ENCODE measurements at places on chromosomes 11 and 22.
A peak's percentile ranks its signal among the peaks of the same experiment; 100 is the strongest.

- peak; percentile 85 for DNase-seq
Measured at GRCh38 chr22:30390974-30391691, 3.9 kb upstream of the RNF215 start.

DNA sequence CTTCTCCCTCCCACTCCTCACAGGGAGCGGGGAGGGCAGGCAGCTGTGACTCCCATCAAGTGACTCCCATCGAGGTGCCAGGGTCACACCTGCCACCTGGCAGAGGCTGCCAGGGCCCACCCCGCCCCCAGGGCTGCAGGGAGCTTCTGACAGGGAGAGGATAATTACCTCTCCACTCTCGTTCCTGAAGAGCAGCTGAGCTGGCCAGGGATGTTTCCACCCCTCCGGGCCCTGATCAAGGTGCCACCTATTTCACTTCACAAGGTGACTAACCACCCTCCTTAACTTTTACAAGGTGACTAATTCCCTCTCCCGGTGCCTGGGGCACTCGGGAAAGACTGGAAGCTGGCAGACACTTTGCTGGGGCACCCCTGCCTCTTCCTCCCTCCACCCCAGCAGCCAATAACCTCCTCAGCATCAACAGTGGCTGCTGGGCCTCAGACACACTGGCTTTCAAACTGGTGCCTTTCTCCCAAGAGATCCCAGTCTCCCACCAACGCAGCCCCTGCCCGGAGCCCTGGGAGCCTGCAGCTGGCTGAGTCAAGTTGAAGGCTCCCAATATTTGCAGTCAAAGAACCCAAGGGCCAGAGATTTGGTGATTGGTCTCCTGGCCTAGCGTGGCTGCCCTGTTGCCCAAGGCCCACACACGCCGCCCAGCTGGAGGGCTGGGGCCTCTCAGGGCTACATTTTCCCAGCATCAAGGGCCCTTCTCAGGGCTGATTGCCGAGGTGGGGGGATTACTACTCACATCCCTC lies 22.0 kb upstream of the MYRF start:
- DNase-seq = no peak

- peak; percentile 84 for DNase-seq
Measured at GRCh38 chr11:70191495-70192140, 11.5 kb upstream of the FADD start.

GRCh38 chr22:45977003-45977411 lies at the start of gene WNT7B:
Gene WNT7B (minus strand): TSS chr22:45977162. CDS start chr22:45976754, 408 bp downstream.
- no peak for DNase-seq

- no peak for DNase-seq
Measured at GRCh38 chr11:128764424-128765095, 70.7 kb downstream of the FLI1 start.

- no peak for DNase-seq
Measured at GRCh38 chr11:2002042-2002776, 4.6 kb upstream of the H19 start.

DNA sequence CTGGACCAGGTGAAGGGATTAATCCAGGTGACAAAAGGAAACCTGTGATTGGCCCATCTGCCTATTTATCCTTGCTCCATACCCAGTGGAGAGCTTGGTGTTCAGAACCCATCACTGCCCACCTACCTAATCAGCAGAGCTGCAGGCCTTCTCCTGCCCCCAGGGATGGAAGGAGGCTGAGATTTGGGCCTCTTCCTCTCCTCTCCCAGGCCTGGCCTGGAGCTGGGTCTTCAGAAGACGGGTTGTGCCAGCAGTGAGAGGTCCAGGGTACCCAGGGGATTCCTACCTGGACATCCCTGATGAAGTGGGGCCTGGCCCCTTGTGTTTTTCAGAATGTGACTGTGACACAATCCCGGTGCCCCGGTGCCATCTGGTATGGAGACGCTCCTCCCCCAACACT lies 80.3 kb upstream of the MYOD1 start:
- DNase-seq = no peak

DNA sequence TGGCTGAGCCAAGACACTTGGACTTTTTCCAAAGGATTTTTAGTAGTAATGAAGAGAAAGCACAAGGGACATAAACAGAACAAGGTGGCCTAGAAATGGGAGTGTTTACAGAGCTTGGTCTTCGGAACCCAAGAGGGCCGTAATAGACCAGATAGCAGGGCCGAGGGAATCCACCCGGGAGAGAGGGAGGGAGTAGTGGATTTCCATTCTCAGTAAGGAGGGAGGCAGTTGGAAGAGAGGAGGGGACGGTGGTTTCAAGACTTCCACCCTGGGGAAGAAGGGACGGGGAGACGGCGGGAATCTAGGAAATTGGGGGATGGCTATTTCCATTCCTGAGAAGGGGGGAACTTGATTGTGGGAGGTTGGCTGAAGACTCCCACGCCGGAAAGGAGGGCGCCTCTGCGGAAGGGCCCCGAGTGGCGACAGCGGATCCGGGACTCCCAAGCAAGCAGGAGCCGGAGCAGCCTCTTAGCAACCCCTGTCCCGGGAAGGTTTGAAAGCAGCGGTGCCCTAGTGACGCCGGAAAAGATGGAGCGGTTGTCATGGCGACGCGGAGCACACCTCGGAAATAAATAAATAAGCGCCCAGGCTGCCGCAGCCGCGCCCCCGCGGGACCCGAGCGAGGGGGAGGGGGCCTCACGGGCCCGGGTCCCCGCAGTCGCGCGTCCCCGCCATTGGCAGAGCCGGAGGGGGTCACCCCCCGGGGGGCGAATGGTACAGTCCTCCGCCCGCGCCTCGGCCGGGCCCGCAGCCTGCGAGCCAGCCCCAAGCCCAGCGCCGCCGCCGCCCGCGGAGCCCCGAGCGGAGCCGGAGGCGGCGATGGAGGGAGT lies 31.6 kb downstream of the EIF3F start:
- DNase-seq = peak; percentile 76

- no peak for DNase-seq
Measured at GRCh38 chr11:61037441-61038093, 64.7 kb upstream of the CD5 start.

- no peak for DNase-seq
Measured at GRCh38 chr11:17597770-17598169, 50.7 kb downstream of the OTOG start.

- DNase-seq = no peak
Measured at GRCh38 chr22:42521228-42521546, 1.6 kb upstream of the RRP7A start.

- DNase-seq = peak; percentile 84
Measured at GRCh38 chr11:120168960-120169681, 31.2 kb upstream of the TRIM29 start.

DNA sequence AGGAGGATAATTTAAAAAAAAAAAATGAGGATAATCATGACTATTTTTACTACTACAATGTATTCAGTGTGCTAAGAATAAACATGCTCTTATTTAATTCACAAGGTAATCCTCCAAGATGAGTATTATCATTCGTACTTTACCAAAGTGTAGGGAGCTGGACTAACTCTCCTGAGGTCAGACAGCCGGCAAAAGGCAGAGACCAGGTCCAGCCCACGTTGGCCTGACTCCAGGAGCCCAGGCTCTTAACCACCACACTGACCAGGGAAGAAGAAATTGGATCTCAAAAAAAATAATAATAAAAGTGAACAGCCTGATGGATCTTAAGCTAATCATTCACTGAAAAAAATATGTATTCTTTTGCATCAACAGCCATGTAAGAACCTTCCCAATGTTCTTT lies 25.2 kb downstream of the PLAAT3 start:
- no peak for DNase-seq

DNA sequence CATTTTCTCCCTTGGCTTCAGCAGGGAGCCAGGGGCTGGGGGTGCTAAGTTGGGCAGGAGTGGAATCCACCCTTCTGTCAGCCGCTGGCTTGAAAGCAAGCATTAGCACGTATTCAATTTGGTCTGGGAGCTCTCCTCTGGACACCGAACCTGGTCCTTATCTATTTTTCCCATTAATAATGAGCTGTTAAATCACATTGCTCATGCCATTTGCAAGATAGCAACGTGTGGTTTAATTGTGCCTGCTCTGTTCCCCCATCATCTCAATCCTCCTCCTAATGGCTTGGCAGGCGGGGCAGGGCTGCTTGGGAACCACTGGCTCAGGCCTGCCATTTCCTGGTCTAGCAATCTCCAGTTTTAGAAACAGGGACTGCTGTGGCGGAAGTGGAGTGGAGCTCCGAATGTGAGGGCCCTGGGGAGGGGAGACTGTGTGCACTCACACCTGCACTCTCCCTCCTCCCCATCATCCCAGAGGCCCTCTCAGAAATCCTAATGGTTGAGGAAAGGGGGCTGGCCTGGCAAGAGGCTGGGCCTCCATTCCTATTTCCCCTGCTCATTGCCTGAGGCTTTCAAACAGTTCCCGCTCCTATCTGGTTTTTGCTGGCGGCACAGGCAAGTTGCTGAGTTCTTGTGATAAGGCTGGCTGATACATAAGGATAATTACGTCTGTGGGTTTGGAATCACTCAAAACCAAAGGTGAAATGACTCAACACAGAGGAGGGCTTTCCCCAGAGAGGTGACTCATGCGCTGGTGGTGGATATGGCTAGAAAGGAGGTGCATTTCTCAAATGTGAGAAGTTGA lies 201.2 kb upstream of the E2F8 start:
- peak; percentile 77 for DNase-seq

DNA sequence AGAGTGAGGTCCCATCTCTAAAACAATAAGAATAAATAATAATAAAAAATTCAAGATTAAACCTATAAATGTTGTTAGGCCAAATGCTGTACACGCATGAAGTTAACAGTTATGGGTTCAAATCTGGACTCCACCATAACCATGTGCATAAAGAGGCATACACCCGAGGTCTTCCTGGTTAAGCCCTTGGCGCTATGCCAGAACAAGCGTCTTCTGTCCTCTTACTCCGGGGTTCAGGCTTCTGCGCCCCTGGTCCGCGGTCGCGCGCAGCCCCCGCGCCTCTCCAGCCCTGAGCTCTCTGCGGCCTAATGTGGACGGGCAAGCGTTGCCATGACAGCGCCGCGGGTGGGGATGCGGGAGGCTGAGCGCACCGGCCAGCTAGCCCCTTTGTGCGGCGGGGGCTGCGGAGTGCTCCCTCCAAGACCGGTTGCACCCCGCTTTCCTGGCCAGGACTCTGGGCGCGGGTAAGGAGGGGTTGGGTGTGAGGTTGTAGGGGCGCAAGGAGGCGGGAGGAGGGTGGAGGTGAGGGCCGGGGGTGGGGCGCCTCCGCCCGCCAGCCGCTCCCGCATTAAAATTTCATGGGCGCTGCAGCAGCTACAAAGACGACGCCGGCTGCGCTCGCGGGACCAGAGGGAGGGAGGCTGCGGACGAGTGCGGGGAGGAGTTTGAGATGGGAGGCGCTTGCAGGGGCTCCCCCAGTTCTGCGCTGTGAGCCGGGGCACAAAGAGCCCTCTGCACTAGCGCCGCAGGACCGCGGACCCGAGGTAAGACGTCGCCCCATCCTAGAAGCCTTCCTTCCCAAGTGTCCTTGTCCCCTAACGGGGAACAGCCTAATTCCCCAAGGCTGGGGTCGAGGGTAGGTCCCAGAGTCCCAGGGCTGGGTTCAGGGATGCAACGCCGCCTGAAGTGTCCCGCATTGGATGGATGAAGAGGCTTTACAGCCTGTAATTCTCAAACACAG lies at the start of gene MIAT:
MIAT (plus strand) TSS at position 698 of the 961 bp plus-strand sequence.
- peak; percentile 86 for DNase-seq
